ENCODE measurements at places on chromosomes 12 and 14. TPM values are rescaled to one million over a fixed set of nuclear protein-coding genes. Genes with fewer than 3 reads are reported as not detected.

Gene CD69
- 1.1 TPM for total RNA-seq

DNA sequence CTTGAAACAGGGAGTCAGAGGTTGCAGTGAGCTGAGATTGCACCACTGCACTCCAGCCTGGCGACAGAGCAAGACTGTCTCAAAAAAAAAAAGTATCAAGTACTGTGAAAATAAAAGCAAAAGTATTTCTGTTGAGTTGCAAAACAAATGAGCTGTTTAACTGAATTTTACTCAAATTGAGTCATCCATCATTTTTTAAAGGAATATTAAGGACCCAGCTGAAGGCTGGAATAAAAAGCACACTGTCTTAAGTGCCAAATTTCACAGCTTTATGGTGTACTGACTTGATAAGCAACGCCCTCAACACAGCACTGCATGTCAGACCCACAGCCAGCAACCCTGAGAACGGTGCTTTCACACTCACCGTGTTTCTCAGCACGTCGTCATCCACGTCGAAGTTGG, 57.9 kb downstream of the AMN start:
- DNase-seq, result no peak

DNA sequence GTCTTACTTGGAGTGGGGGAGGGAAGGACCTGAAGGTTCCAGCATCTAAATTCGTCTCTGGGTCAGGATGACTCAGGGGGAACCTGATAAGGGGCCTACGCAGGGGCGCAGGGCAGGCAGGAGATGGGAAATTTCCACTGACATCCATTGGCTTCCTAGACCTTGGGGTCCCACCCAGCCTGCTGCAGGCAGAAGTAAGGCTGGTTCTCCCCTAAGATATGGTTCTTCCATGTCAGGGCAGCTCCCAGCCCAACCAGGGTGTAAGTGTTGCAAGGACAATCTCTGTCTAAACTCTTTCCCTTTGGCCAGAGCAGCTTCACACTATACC, 2.1 kb upstream of the NDRG2 start:
- DNase-seq, result peak; percentile 34

Gene SLC6A15
- 0.32 TPM for total RNA-seq

- no peak for DNase-seq
Observed at GRCh38 chr12:68809190-68810026, 1.4 kb downstream of the MDM2 start.

DNA sequence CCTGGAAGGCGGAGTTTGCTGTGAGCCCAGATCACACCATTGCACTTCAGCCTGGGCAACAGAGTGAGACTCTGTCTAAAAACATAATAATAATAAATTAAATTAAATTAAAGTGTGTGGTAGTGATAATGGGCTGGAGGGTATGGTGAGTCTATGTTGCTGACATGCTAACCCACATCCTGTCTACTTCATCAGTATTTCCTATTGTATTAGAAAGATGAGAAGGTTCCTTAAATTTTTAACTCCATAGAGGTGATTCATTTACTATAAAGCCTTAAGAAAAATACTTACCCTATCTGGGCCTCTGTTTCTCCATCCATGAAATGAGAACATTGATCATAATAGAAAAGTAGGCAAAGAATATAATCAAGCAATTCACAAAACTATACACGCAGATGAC, 280.5 kb downstream of the FBXL14 start:
- no peak for DNase-seq

Gene VRTN
- total RNA-seq, result not detected

Measured in left ventricle myocardium superior (tissue), 1 donor.